ENCODE measurements at places on chromosomes 3 and 15. TPM values are rescaled to one million over a fixed set of nuclear protein-coding genes. Genes with fewer than 3 reads are reported as not detected.
A peak's percentile ranks its signal among the peaks of the same experiment; 100 is the strongest.

DNA sequence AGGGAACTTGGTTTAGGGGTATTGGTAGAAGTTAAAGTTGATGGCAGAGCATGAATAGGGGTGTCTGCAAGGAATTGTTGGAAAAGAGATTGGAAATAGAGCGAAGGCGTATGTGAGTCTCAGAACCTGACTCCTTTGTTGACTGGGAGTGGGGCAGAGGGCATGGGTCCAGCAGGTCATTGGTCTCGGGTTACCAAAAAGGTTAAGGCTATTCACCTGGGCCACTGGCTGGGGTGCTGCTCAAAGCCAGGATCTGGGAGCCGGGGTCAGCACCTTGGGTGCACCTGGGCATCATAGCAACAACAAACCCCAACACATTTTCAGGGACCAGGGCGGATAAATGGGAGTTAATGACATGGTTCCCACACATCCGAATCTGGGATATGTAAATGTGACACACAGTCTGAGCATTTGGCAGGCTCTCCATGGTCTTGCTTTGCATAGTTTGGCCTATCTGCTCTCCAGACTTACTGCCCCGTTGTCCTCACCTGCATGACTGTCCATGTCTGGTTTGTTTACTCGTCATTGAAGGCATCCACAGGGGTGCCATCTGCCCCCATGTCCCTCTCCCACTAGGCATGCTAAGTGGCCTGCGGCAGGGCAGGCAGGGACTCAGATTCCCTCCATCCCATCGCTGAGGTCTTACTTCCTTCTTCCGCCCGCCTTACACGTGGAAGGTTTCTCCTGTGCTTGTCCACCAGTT lies 10.1 kb downstream of the KLF13 start:
- DNase-seq = no peak

DNA sequence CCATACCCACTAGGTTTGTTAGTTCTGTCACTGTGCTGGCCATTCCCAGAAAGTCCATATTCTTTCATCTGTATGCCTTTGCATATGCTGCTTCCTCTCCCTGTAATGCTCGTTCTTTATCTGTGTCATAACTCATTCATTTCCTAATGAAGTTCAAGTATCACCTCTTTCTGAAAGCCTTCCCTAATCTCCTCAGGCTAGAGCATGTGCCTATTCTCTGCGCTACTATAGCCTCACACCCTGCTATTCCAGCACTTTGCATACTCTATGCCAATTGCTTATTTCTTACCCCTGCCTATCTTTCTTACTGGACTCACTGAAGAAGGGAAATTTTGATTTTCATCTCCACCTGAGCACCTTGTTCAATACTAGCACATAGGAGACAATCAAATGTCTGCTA lies 25.6 kb upstream of the C2CD4B start:
- no peak for DNase-seq

GRCh38 chr15:55915876-55916567 lies 77.4 kb downstream of the NEDD4 start:
- DNase-seq = no peak

DNA sequence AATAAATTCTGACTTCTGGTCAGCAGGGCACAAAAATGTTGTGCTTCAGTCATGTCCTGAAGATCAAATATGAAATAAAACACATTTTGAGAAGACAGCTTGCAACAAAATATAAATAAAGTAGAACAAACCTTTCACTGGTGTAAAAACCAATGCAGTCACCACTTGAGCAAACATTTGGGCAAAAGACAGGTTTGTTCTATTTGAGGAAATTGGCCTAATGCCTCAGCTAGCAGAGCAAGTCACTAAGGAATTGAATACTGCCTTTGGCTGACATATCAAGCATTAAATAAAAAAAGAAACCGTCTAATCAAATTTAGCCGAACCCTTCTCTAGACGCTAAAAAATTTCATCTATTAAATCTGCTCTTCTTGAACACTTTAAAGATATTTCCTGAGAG lies 475.4 kb upstream of the CNTN3 start:
- peak; percentile 34 for DNase-seq

GRCh38 chr3:57544181-57545125 lies at the start of gene DNAH12:
DNAH12 (minus strand) TSS chr3:57544344; CDS start chr3:57542870, 1,474 bp downstream.
- DNase-seq = peak; percentile 55

The CCDC13 gene
- 0.35 TPM for total RNA-seq

DNA sequence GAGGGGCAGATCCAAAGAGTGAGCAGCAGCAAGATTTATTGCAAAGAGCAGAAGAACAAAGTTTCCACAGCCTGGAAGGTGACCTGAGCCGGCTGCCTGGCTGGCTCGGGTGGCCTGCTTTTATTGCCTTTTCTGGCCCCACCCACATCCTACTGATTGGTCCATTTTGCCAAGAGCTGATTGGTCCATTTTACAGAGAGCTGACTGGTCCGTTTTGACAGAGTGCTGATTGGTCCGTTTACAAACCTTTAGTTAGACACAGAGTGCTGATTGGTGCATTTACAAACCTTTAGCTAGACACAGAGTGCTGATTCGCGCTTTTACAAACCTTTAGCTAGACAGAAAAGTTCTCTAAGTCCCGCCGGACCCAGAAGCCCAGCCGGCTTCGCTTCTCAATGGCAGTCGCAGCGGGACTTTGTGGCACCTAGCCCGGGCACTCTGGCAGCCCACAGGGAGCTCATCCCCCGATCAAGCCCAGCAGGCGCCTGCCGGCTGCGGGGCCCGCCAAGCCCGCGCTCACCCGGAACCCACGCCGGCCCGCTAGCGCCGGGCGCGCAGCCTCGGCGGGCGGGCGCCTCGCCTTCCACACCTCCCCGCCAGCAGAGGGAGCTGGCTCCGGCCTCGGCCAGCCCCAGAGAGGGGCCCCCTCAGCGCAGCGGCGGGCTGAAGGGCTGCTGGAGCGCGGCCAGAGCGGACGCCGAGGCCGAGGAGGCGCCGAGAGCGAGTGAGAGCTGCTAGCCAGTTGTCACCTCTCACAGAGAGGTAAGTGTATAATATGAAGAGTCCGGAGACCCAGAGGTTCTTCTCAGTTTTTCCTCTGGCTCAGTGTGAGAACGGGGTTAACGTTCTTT lies 339.2 kb downstream of the CHL1 start:
- DNase-seq = peak; percentile 63

GRCh38 chr15:60660290-60661051 lies 181.5 kb upstream of the ICE2 start:
- peak; percentile 76 for DNase-seq

The BOC gene
- total RNA-seq = 54.2 TPM

The LRRC49 gene
- total RNA-seq = 13.8 TPM

The IMPG2 gene
- 1.3 TPM for total RNA-seq

DNA sequence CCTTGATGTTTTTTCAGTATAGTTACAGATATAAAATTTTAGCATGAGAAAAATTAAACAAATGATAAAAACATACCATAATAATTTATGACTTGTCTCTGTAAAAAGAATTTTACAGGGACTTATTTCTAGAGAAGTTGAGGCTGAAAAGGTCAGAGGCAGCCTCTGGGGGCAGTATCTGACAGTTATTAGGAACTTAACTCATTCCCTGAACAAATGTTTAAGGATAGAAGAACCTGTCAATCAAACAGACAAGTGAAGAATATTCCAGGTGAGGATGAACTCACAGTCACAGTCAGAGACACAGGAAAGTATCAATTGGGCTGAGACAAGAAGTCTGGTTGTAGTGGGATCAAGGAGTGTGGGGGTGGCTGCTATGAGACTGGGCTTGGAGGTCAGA lies 7.3 kb downstream of the MYLK start:
- no peak for DNase-seq

The ZMYND10 gene
- 0.49 TPM for total RNA-seq

All from muscle of leg (tissue), 16 donors.